ENCODE measurements at places on chromosomes 16 and 17. TPM values are rescaled to one million over a fixed set of nuclear protein-coding genes. Genes with fewer than 3 reads are reported as not detected.

DNA sequence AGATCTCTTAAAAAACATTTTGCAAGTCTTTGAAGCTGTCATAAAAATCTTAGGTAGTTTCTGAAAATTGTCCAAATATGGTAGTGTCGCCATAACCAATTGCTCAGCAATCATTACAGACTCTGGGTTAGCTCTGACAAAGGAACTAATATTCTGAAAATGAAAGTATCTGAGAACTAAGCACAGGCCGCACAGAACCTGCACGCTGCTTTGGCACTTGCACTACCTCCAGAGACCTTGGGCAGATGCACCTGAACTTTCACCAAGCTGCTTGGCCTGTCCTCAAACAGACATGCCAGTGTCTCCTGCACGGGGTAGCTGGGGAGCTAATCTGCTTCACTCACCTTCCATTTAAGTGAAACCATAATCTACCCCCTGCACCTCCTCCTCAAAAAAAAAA is 317.0 kb downstream of the MAF start:
- DNase-seq, result no peak

GRCh38 chr16:46632778-46633733 is 11.9 kb upstream of the SHCBP1 start:
- DNase-seq, result no peak

DNA sequence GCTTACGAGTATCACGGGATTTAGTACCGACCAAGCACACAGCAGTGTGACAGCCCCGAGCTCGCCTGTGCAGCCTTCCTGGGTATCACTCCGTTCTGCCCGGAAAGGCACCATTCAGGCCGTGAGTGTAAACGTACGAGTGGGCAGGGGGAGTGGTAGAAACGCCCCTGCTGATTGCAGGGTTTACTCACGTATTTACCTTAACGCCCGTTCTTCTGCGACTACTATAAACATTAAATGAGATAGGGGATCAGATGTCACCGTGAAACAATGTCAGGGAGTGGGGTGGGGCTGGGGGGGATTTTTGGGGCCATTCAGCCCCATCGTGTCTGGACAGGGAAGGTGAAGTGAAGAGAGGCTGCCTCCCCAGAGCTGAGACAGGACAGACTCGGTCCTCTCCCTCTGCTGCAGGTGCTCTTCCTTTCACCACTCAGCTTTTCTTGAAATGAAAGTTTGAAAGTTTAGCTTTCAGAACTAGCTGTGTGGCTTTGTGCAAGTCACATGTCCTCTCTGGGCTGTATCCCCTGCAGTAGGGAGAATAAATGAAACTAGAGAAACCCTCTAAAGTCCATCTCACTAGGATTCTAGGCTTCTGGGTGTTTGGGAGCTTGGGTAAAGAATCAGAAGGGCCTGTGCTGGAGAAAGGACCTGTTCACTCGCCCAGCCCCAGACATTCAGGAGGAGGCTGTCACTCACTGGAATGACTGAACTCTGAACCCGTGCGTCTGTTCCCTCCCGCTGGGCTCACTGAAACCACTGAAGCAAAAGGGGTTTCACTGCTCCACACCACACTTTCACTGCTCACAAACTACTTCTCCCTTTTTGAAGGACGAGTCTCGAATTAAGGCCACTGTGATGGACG is 66.7 kb downstream of the RPA1 start:
- DNase-seq, result no peak

GRCh38 chr17:47295037-47295873 is 28.5 kb upstream of the EFCAB13 start:
- no peak for DNase-seq

GRCh38 chr16:56038564-56039098 is 152.7 kb upstream of the GNAO1 start:
- DNase-seq, result no peak

GRCh38 chr17:73595479-73595878 is 48.8 kb downstream of the SDK2 start:
- peak; percentile 48 for DNase-seq

- no peak for DNase-seq
Measured at GRCh38 chr17:33225509-33225908, 67.6 kb downstream of the ASIC2 start.

DNA sequence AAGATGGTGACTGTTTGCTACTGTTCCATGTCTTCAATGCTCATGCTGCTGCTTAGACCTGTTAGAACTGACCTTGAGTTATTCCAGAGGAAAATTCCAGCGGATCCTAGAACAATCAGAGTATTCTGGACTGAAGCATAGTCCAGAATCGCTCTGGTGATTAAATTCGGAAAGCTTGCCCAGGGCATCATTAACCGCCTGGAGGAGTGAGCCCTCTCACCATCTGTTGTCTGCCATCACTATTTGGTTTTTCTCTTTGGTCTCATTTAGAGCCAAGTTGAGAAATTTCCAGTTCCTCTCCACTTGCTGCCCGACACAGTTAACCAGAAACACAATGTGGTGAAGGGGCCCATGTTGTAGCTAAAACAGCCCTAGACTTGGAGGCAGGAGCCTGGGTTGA is 104.1 kb downstream of the BMERB1 start:
- no peak for DNase-seq

DNA sequence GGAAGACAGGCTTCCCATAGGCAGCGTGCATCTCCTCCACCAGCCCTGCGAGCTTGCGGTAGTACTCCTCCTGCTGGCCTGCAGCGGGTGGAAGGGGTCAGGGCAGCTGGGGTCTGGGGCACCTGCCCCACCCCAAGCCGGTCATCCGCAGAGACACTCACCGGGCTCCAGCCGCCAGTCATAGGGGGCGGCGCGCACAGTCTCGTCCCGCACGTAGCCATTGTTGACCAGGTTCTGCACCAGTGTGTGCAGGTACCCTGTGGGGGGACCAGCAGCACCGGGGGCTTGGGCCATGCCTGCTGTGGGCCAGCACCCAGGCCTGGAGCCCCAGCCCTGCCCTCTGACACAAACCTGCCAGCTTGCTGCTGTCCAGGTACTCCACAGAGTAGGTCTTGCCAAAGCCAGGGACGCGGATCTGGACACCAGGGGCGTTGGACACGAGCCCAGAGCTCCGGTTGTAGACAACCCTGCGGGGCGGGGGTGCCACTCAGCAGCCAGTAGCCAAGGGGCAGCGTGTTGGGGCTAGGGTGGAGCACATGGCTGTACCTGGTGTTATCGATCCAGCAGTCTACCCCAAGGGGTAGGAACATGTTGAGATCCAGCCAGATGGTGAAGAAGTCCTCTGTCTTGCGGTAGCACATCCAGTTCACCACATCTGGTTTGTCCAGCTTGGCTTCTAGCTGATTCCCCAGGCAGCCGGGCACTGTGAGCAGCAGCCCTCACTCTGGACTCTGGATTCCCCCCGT is 1.2 kb downstream of the LCAT start:
- no peak for DNase-seq

DNA sequence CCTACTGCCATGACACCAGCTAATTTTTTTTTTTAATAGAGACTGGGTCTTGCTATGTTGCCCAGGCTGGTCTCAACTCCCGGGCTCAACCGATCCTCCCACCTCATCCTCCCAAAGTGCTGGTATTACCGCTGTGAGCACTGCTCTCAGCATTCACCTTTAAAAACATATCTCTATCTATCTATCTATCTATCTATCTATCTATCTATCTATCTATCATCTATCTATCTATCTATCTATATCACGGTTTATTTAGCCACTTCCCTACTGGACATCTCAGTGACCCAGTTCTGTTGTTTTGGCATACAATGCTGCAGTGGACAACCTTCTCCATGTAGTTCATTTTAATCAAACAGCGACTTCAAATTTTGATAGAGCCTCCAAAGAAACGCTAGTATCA is 1.3 kb upstream of the PHAF1 start:
- DNase-seq, result no peak

DNA sequence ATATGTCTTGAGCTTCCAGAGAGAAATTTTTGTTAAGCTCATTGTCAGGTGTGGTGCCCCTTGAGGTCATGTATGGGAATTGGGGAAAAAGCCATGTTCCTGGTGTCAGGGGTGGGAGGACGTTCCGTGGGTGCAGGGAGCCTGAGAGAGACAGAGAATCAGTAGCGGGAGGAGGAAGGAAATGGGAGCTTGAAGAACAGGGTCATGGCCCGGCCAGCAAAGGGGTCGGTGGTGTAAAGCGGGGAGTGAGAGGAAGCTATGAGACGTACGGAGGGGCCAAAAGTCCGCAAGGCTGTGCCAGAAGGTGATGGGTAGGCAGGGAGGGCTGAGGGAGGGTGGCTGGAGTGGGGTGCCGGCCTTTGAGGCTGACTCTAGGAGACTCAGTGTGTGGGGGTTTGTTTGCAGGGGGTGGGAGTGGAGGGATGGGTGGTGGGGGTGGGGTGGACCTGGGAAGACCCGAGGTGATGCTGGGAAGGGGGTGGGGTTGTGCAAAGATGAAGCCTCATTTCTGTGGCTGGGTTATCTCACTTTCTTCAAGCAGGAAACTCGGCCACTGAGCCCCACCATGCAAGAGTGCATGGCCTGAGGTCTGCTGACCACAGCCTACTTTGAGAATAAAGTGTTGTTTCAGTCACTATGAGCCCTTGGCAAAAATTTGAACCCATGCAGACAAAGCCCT is 63.6 kb downstream of the PLCG2 start:
- DNase-seq, result no peak

ARHGAP44 gene
- 0.29 TPM for total RNA-seq

TBC1D3E gene
- not detected for total RNA-seq

KRTAP3-1 gene
- total RNA-seq, result not detected

NEUROD2 gene
- total RNA-seq, result not detected

CA10 gene
- not detected for total RNA-seq

FLYWCH1 gene
- total RNA-seq, result 24.3 TPM

PRAC1 gene
- total RNA-seq, result not detected

HNF1B gene
- 2.3 TPM for total RNA-seq

KIF2B gene
- not detected for total RNA-seq

Measured in activated naive CD8-positive, alpha-beta T cell treated with anti-CD3 and anti-CD28 coated beads for 36 hours (primary cell).